ENCODE measurements at places on chromosomes 12 and 14. TPM values are rescaled to one million over a fixed set of nuclear protein-coding genes. Genes with fewer than 3 reads are reported as not detected.

- DNase-seq, result no peak
Measured at GRCh38 chr12:3598896-3599860, 108.2 kb downstream of the PRMT8 start.

GRCh38 chr14:29355331-29355730 is 572.3 kb downstream of the PRKD1 start:
- DNase-seq, result no peak

DNA sequence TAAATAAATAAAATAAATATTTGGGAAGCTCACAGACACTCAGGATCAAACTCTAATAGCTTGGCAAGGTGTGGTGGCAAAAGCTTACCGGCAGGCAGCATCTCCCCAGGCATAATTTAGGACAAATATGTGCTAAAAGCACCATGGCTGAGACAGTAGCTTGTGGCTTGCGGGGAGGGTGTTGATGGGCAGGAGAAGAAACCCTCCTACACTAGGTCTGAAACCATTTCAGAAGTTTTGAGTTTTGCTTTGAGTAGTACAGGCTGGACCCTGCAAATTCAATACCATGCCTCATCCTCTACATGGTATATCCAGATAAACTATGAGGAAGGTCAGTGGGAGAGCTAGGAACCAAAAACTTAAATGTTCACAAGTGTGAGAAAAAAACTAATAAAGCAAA is 33.1 kb downstream of the MAP3K9 start:
- DNase-seq, result no peak

DNA sequence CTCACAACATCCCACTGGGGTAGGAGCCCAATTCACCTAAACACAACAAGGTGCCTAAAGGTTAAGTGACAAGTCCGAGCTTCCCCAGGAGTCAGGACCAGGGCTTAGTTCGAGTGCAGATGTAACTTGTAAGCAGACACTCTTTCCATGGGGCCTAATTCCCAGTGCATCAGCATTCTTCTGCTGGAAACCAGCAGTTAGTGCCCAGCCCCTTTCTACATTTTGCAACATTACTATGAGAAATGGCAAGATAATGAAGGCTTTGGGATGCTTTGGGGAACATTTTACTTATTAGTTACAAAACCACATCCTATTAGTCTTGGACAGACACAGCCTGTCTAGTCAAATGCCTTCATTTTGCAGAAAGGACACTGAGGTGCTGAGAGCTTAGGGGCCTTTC is 179.8 kb downstream of the CALM1 start:
- no peak for DNase-seq

DNA sequence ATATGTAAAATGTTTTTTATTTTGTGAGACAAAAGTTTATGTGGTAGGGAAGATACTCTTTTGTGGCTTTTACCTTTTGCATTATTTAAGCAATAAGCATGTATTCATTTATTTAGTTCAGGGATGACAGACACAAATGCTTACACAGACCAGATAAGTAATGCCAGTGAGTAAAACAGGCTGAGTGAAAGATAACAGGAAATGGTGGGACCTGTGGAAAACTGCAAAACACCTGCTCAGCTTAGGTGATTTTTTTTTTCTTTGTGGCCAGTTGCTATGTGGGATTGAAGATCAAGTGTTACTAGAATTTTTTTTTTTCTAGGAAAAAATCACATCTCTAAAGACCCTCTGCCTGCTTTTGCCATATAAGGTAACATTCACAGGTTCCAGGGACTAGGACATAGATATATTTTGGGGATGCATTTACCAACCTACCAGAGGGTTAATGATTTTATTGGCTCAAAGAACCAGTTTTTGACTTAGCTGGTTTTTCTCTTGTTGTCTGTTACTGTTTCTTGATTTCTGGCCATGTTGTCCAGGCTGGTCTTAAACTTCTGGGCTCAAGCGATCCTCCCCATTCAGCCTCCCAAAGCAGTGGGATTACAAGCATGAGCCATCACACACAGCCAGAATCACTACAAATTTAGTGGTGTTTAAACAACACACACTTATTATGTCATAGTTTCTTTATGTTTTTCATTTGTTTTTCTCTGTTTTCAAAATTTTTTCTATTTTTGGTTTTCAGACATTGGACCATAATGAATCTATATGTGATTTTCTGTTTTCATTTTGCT is 9.8 kb downstream of the PSMA6 start:
- DNase-seq, result no peak

GRCh38 chr14:80390906-80391305 is 179.6 kb upstream of the DIO2 start:
- DNase-seq, result no peak

DNA sequence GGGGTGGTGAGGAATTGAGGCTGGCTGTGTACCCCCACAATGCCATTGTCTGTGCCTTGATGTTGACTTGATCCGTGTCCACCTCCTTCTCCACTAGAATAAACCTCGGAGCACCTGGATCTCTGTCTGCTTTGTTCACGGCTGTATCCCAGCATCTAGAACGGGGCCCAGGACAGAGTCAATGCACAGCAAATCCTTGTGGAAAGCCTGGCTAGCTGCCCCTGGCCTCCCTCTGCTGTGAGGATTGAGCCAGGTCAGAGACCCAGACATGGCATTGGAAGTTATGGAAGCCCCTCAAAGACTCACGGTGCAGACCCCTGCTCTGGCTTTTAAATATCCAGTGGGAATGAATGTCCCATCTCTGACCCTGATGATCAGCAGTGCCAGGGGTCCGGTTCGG is 109.2 kb downstream of the SCARB1 start:
- DNase-seq, result no peak

- no peak for DNase-seq
Measured at GRCh38 chr12:92136965-92137721, 8.5 kb downstream of the BTG1 start.

FIGNL2 gene
- total RNA-seq, result 0.30 TPM

KRT73 gene
- 0.98 TPM for total RNA-seq

PRR4 gene
- 0.48 TPM for total RNA-seq

CYP46A1 gene
- total RNA-seq, result 0.14 TPM

All from activated naive CD4-positive, alpha-beta T cell treated with anti-CD3 and anti-CD28 coated beads, Interleukin-2, amount 50 U/mL, for 72 hours (primary cell).